ENCODE measurements at places on chromosomes 12 and 14.

- DNase-seq: no peak
Measured at GRCh38 chr14:33430414-33431035, 491.8 kb downstream of the NPAS3 start.

- DNase-seq: no peak
Measured at GRCh38 chr12:26238341-26239121, 43.2 kb downstream of the SSPN start.

GRCh38 chr14:93748208-93749075, 39.8 kb downstream of the PRIMA1 start:
- no peak for DNase-seq

GRCh38 chr12:49716553-49716952, 9.3 kb upstream of the FMNL3 start:
- DNase-seq: no peak

GRCh38 chr14:89327771-89328212, 89.2 kb downstream of the FOXN3 start:
- DNase-seq: peak; percentile 28

GRCh38 chr14:20503898-20504297, 1.4 kb upstream of the RNASE10 start:
- no peak for DNase-seq

GRCh38 chr12:107564946-107565345, 120.7 kb upstream of the PWP1 start:
- no peak for DNase-seq

GRCh38 chr14:36955967-36956366, 216.4 kb downstream of the SLC25A21 start:
- no peak for DNase-seq

DNA sequence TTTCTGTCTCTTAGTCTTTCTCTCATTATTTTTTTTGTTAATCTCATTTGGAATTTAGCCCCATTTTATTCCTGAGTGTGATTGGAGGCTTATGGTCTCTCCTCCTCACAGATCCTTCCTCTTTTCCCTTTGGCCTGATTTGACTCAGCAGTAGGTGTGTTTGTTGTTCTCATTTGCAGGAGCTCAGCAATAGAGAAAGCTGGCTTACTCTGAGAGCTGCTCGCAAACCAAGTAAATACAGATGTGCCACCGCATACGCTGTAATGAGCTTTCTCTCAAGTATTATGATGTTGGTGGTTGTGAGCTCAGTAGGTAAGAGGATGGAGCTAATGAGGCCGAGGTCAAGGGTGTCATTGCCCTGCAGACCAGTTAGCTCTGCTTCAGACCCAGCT, 206.5 kb downstream of the ETV6 start:
- no peak for DNase-seq

DNA sequence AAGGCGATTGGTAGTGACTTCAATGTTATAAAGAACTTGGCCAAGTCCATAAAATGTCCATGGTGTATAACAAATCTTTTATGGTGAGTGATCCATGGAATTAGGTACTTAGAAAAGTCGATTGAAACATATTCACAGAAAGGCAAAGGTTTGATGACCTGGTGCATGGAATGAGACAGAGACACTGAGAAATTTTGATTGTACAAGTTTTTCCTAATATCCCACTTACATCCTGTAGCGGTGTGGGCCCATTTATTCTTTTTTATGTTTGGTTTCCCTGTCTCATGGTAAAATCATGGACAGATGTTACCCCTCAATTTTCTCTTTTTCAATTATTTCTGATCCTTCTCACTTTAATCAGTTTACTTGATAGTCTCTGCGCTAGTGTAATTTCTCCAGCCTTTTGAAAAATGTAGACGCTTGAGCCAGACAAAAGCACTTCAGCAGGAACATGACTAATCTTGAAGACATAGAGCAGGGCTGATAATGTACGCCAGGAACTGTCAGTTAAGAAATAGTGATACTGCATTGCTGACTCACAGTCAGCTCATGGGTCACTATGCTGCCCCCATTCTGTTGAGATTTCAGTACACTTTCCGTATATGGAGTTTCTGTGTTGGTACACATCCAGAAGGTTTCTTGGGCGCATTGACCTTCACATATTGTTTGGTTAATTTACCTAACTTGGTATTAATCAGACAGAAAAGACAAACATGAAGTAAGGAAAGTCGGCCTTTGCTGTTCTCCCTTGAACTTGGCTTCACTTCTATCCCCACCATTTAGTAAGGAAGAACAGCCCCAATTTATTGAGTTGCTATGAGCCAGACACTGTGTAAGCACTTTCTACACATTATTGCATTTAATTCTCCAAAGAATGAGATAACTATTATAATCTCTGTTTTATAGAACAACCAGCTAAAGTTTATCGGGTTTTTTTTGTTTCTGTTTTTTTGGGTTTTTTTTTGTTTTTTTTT, 841.7 kb downstream of the DIO2 start:
- DNase-seq: peak; percentile 52

- peak; percentile 93 for DNase-seq
Measured at GRCh38 chr12:116381744-116382685, 104.5 kb upstream of the MED13L start.

GRCh38 chr14:59356312-59356711, 108.9 kb downstream of the GPR135 start:
- DNase-seq: no peak

DNA sequence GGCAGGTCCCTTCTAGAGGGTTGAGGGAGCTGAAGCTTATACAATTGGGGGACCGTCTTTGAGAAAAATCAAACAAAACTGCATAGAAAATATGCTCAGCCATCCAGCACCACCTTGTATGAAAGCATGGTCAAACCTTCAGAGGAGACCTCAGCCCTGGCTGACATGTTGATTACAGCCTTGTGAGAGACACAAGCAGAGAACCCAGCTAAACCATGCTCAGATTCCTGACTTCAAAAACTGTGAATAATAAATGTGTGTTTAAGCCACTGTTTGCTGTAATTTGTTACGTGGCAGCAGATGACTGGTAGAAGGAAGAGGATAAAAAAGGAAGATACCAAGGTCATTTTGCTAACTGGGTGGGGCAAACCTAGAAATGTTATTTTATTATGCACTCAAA, 115.7 kb downstream of the NUAK1 start:
- no peak for DNase-seq

DNA sequence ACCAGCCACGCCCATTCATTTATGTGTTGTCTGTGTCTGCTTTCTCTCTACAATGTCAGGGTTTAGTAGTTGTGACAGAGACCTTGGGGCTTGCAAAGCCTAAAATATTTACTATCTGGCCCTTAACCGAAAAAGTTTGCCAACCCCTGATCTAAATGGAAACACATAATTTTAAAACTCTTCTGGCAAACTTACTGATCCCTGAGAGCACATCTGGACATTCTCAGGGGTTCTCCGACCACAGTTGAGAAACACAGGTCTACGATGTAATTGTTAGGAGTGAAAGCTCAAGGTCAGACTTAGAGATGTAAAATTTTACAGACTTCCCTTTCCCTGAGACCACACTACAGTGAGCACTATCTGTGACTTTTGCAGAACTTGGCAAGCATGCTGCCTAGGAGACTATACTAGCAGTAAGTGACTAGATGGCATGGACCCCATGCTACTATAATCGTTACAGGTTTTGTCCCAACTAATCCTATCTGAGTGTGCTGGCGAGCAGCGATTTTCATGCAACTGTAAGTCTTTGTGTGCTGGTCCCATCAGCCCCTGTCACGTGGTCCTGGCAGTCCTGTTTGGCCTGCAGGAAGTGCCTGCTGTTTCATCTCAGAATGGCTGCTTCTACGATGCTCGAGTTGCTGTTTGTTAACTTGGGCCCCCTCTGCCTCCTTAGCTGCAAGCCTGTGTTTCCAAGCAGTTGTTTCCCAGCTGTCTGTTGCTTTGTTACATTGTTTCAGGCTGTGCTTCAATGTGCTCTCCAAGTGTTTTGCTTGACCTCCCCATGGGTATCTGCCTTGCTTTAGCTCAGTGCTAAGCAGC, 21.6 kb downstream of the TMTC2 start:
- no peak for DNase-seq

DNA sequence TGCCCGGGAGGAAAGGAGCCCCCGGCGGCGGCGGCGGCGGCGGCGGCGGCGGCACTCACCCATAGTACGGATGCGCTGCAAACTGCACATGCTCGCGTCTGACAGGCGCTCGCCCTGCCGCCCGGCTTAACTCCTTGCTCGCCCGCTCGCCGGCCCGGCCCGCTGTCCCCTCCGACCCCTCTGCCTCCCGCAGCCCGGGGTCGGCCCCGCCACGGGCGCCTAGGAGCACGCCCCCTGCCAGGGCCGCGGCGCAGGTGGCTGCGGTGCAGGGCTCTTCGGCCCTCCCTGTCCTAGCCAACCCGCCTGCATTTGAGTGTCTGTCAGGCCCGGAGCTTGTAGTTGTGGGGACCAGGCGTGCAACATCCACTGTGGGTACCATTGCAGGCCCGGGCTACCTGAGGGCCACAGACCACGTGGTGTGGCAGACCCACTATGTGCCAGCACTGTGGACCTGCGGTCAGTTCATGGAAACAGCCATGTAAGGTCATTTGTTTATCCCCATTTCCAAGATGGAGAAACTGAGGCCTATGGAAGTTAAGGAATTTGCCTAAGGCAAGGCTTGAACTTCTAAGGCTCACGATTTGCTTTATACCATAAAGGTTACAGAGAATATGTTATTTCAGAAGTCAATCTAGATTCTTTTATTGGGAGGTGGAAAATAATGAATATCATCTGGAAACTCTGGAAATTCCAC, 17.6 kb upstream of the PLEKHH1 start:
- no peak for DNase-seq

GRCh38 chr12:85461127-85461526, 181.1 kb downstream of the ALX1 start:
- no peak for DNase-seq

- DNase-seq: no peak
Measured at GRCh38 chr14:36443374-36443773, 76.7 kb downstream of the NKX2-1 start.

DNA sequence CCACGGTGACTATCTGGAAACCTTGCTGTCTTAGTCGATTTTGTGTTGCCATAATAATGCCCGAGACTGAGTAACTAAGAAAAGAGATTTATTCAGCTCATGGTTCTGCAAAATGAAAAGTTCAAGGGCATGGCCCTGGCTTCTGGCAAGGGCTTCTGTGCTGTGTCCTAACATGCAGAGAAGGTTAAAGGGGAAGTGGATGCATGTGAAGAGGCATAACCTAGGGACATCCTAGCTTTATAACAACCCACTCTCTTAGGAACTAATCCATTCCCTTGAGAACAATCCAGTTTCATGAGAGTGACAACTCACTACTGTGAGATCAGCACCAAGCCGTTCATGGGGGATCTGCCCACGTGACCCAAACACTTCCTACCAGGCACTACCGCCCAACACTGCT, 11.5 kb downstream of the FLVCR2 start:
- DNase-seq: no peak

DNA sequence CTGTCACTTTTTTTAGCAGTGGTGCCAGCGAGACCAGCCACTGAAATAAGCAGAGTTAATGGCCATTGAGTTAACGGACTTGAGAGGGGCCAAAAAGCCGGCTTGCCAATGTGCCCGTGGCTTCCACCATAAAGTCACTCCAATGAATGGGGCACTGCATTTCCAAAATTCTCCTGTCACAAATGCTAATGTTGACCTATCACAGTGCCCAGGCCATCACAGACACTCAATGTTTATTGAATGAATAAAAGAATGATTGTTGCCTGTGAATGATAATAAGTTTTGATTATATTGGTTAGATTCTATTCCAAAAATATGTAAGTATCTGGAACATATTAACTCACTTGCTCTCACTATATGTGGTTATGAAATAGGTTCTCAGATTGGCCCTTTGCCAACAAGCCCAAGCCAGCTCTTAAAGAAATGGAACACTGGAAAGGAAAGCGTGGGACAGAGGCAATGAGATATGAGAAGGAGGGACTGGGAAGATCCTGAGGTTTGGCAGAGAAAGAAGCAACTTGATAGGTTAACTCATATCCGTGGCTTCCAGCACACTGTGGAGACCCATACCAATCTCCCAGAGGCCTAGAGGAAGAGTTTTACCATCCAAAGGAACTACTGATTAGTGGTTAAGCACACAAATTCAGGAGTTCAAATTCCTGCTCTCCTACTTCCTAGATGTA, 108.7 kb downstream of the BTG1 start:
- DNase-seq: peak; percentile 20

DNA sequence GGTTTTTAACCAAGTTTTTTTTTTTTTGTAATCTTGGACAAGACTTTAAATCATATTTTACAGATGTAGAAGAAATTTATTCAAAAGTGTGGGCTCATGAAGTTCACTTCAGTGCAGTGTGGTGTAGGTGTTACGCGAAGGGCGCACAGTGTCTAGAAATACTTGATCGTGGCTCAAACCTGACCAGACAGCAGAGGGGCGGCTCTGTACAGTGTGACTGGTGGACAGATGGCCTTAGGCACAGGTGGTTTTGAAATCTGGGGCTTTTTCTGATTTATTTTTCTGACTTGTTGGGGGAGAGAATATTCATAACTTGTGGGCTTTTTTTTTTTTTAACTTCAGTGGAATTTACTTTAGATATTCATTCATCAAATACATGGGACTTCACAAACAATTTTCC, 179.2 kb downstream of the PELI2 start:
- no peak for DNase-seq

GRCh38 chr12:48331399-48331798, 19.3 kb downstream of the ZNF641 start:
- no peak for DNase-seq

DNA sequence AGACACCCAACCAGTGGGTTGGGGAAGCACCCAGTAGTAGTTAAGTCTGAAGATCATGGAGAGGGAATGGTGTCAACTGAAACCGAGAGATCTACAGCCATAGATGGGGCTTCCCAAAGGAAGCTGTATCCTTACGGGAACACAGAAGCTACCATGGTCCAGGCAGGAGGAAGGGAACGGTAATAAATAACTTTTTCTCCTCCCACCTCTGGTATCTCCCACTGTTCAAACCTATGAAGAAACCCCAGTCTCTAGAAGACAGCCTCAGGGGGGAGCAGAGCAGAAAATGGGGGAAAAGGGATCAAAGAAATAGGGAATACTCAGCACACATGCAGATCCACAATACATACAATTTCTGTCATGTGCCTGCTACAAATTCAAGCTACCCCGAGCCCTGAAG, 33.4 kb downstream of the ZNF605 start:
- DNase-seq: no peak

GRCh38 chr14:96192975-96193805, 11.4 kb upstream of the BDKRB2 start:
- DNase-seq: no peak

DNA sequence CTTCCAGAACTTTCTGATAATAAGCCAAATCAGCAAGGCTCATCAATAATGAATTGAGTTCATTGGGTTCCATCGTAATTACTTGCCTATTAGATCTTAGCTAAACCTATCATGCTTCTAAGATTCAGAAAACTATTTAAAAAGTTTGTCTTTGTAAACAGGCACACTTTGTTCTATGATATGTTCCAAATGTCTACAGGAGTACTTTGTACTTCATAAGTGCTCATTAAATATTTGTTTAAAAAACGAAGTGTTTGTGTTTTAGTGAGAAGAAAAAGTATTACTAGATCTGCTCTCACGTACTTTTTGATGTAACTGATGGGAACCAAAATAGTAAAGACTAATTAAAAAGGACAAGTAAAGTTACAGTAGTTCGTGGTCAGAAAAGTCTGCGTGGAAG, 172.8 kb upstream of the FLRT2 start:
- DNase-seq: no peak

DNA sequence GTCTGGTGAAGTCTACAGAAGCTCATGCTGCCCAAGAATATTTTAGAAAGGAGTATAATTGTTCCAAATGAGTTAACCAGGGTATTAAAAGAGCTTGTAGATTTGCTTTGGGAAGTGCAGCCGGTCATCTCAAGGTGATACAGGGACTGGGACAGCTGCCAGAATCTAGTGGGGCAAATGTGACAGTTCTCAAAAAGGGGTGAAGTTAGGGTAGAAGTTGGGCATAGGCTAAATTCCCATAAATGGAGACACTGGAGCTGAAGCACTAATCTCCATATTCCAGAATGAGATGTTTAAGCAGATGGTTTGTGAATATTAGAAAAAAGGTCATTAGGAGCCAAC, 94.7 kb downstream of the ANO6 start:
- no peak for DNase-seq

All from AG09309 (cell line).